ENCODE measurements at places on chromosomes 13 and 19.

- no peaks in the 10 kb centered on the region for H3K36me3 ChIP-seq
- no peak overlapping the region for H3K4me3 ChIP-seq
- H3K27me3 ChIP-seq: no peaks in the 10 kb centered on the region
- H3K27ac ChIP-seq: no peak overlapping the region
- no peaks in the 10 kb centered on the region for H3K4me1 ChIP-seq
These were observed 33.4 kb downstream of the FAM124A start for GRCh38 chr13:51255556-51255955.

DNA sequence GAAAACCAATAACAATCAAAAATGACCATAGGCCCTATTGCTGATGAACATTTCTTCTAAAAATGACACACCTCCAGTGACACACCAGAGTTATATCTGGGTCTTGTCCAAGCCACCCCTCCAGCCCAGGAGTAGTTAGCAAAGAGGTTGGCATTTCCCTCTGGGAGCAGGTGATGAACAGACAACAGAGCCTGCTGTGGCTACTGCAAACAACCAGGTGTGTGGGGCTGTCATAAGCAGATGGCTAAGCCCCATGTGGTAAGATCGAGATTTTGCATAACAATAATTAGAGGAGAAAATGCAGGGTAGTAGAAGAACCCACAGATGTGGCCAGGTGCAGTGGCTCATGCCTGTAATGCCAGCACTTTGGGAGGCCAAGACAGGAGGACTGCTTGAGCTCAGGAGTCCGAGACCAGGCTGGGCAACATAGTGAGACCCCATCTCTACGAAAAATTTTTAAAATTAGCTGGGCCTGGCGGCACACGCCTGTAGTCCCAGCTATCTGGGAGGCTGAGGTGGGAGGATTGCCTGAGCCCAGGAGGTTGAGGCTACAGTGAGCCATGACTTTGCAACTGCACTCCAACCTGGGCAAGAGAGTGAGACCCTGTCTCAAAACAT is 5.0 kb downstream of the XRCC1 start:
- DNase-seq: no peak
- H3K27me3 ChIP-seq: no peaks in the 10 kb centered on the region
- H3K4me1 ChIP-seq: no peaks in the 10 kb centered on the region
- no peaks in the 10 kb centered on the region for H3K36me3 ChIP-seq
- no peak overlapping the region for H3K4me3 ChIP-seq
- no peak overlapping the region for H3K27ac ChIP-seq

DNA sequence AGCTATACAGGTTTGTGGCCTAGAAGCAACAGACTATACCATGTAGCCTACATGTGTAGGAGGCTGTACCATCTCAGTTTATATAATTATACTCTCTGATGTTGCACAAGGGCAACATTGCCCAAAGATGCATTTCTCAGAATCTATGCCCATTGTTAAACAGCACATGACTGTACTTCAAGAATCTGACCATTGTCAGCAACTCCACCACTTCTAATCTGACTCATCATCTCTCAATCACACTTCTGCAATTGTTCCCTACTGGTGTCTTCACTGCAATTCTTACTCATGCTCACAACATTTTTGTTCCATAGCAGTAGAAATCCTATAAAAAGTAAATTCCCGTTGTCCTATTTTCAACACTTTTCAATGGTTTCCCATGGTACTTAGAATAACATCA is 63.9 kb upstream of the ATXN8OS start:
- H3K36me3 ChIP-seq: no peaks in the 10 kb centered on the region
- no peaks in the 10 kb centered on the region for H3K4me1 ChIP-seq
- no peak overlapping the region for H3K27ac ChIP-seq
- no peaks in the 10 kb centered on the region for H3K27me3 ChIP-seq

DNA sequence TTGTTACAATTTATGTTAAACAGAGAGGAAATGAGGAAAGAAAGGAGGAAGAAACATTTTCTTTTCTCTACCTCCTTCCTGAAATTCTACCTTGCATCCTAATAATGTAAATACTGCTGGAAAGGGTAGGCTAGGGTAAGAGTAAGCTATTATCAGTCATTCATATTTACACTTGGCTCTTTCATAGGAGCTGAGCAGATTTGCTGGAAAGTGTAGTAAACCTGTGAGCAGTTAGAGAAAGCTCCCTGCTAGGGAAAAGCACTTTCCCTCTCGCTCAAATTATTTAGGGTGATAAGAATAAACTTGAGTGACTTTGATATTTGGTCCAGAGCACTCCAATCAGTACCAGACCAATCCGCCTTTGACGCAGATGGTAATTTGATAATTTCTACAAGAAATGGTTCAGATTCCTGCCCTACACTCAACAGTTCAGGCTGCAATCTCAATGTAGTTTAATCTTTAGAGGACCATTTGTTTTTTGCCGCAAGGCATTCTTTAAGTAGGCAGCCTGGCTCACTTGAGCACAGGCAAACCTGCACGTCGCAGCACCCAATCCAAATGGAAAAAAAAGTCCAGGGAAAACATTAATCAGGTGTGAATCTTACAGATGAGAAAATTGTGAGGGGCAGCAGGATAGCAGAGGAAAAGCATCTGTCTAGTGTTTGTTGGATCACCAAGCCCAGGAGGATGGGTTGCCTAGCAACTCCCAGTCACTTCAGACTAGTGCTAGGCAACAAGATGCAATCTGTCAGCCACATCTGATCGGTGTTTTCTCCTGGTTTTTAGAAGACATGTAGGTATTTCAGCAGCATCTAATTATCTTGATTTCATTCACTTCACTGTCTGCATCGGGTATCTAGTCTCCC is 68.6 kb upstream of the KL start:
- no peak overlapping the region for H3K27ac ChIP-seq
- no peak overlapping the region for H3K4me3 ChIP-seq
- DNase-seq: no peak
- no peaks in the 10 kb centered on the region for H3K27me3 ChIP-seq

DNA sequence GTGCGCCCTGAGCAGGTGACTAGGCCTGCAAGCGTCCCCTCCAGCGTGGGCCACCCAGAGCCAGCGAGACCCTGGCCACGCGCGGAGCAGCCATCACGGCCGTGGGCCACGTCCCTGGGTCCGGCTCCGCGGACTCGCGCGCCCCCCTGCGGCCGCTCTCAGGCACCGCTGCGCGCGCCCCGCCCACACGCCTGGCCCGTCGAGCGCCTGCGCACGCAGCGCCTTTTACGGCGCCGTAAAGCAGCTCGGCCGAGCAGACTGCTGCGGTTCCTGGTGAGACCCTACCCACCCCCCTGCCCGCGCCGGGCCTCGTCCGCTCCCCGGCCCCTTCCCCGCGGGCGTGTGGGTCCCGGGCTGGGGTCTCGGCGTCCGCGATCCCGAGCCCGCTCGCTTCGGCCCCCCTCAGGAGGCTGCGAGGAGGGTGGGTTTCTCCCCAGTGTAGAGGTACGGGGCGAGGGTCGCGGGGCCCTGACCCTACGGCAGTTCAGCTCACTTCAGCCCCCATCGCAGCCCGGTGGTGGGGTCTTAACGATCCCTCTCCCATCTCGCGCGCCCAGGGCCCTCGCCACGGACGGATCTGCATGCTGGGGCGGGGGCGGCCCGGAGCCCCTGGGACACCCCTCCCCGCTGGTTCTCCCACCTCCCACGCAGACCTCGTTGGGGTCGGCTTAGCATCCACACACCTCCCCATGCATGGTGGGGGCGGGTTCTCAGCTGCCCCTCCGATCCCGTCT is at the start of gene TRAPPC5:
Gene TRAPPC5 (plus strand): TSS at position 228 of the 734 bp plus-strand sequence. CDS start 1,421 bp downstream, outside the sequence.
- peak; percentile 78 for DNase-seq
- peak within 1 kb of the TSS; percentile 71 for H3K27ac ChIP-seq
- no peaks in the 10 kb centered on the region for H3K4me1 ChIP-seq
- H3K27me3 ChIP-seq: peaks cover 2% of the 10 kb centered on the region

- no peaks in the 10 kb centered on the region for H3K4me1 ChIP-seq
- DNase-seq: no peak
- H3K36me3 ChIP-seq: no peaks in the 10 kb centered on the region
- no peak overlapping the region for H3K4me3 ChIP-seq
- H3K27ac ChIP-seq: no peak overlapping the region
These were observed 8.3 kb downstream of the TMEM143 start for GRCh38 chr19:48355365-48355954.
